Left lobe of liver (tissue), 2 donors: ENCODE measurements at places on chromosomes 4 and X.

DNA sequence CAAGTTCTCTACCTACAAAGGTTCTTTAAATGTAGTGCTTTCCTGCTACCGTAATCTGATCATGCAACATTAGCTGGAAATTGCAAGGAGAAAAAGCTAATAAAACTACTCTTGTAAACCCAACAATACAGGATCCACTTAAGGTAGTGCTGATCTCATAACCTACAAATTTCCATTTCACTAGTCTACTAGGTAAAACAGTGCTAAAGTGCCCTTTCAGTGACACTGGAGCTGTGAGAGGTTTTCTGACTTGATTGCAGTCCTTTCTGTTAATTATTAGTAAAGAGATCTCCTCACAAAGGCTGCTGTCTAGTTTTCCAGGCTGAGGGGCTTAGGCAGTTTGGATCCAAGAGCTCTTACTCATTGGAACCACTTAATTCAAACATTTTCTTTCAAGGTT, 1118.7 kb downstream of the SH3BGRL start:
- DNase-seq: no peak

DNA sequence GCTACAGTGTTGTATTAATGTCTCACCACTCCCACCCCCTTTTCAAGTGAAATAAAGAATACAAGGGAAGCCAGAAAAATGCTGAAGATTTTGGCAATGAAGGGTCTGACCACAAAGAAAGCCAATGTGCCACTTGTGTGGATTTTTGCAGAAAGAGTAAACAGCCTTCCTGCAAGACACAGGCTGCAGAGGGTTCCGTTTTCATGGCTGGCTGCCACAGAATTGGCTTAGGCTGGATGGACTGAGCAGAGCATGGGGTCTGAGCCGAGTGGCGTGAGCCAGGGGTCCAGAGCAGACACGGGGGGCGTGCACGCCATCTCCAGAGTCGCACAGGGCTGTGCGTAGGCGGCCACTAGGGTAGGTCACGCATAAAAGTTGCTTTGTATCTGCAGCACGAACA, 69.2 kb downstream of the MTNR1A start:
- no peak for DNase-seq

DNA sequence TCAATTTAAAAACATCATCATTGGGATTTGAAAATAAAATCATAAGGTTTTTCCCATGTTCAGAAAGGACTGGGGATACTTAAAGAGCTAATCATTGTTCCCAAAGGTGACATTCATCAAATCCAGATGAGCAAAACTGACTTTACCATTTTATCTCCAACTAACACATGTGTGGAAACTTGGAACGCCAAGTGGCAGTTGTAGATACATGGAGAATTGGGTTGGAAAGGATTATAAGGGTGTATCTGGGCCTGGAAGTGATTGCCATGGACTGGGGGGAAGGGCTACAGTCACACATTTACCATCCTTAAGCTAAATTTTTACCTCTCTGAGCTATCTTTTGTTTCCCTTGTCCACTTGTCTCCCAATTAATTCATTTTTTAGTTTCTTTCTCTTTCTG, 203.4 kb downstream of the SLC39A8 start:
- no peak for DNase-seq

GRCh38 chrX:102835504-102836146, 101.4 kb upstream of the RAB40AL start:
- no peak for DNase-seq

DNA sequence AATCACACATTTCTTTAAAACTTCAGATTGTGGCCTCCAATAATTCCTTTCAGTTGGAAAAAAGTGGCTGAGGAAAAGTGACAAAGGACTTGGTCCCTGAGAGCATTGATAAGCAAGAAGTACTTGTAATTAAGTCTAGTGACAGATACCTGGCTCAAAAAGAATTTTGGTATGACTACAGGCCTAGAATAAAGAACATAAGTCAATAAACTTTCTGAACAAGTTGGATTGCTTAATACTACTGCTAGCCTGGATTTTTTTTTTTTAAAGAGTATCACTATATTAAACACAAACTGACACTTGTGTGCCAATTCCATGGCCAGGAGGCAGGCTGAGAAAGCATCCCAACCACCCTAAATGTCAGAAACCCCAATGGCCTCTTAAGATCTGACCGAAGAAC, 49.3 kb upstream of the PDGFC start:
- no peak for DNase-seq

DNA sequence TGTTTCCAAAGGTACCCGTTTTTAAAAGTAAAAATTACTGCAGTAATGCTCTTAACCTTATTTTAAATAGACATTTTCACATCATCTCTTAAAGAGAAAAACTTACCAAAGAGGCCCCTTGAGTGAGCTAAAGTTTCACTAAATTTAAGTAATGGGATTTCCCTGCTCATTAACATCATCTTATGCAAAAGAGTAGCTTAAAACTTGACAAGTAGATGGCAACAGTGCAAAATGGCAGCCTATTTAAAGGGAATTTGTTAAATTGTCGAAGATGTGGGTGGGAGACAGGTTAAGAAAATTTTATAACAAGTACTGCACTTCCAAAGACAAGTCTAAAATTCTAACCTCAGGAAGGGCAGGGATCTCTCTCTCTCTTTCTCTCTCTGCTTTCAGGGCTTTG, 271.7 kb upstream of the LDB2 start:
- no peak for DNase-seq

GRCh38 chr4:93834249-93835066, 5.9 kb downstream of the ATOH1 start:
- DNase-seq: no peak

- DNase-seq: no peak
These were observed 38.6 kb downstream of the MAGEB17 start for GRCh38 chrX:16205840-16206239.

- DNase-seq: no peak
These were observed 122.5 kb upstream of the LNX1 start for GRCh38 chr4:53713767-53714166.

DNA sequence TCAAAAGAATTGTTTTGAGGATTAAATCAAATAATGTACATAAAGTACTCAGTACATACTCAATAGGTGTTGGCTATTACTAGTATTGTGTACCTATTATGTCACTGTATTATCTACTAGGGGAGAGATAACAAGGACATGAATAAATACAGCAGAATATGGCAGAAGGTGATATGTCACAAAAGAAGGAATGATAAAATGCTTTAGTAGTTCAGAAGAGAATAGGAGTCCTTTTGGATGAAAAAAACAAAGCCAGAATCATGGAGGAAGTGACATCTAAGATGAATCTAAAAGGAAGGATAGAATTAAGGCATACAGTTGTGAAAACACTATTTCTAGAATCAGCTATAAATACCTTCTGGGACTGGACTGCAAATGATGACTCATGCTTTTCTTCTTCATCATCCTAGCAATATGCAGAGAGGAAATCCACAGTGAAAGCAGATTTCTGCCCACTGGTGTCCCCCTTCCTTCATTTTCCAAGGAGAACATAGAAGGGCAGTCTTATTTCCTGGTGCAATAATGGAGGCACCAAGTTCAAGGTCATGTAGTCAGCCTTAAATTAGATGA, 98.7 kb downstream of the GLUD2 start:
- no peak for DNase-seq

GRCh38 chr4:27717431-27717755, 856.8 kb downstream of the STIM2 start:
- DNase-seq: no peak

DNA sequence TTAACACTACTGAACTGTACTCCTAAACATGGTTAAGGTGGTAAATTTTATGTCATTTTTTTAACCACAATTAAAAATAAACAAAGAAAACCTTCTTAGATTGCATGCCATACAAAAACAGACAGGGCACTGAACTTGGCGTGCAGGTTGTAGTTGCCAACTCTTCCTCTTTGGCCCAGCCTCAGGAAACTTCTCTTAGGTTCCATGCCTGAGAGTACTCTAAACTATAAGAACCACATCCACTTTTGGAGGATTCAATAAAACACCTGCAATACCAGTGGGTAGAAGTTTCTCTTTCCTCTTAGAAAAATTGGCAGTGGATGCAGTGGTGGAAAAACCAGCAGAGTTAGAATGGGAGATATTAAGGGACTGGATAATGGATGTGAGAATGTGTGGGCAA, 103.4 kb downstream of the LUZP4 start:
- peak; percentile 41 for DNase-seq

GRCh38 chrX:142296421-142296820, 91.3 kb upstream of the MAGEC2 start:
- no peak for DNase-seq

- no peak for DNase-seq
These were observed 271.3 kb upstream of the HAND2 start for GRCh38 chr4:173801361-173801760.

DNA sequence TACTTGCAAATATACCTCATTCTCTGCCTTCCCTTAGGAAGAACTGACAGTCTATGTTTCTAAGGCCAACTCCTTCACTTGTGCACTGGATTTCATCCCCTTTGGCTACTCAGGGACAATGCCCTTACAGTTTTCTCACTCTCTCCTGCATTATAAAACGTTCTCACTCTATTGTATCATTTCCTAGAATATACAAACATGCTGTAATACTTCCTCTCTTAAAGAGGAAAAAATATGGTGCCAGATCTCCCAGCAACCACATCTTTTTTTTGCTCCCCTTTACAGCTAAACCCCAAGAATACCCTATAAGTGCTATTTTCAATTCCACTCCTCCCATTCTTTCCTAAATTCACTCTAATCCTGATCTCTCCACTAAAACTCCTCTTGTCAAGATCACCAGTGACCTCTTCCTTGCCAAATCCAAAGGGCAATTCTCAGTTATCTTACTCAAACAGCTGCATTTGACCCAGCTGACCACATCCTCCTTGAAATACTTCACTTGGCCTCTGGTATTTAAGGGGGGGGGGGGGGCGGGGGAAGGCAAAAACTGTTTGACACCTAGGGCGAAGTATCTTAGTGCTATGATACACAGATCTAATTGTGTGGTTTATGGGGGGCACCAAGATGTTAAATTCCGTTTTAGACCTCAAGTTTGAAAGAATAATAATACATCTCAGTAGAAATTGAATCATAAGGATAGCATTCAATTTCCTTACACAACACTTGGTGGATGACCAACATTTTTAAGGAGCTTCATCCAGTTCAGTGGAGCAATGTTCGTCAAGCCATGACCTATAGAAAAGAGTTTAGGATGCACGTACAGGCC, 1.6 kb downstream of the RCHY1 start:
- no peak for DNase-seq
